ENCODE measurements at places on chromosomes 12 and 14. TPM values are rescaled to one million over a fixed set of nuclear protein-coding genes. Genes with fewer than 3 reads are reported as not detected.

Gene MAP1LC3B2
- 0.97 TPM for total RNA-seq

Gene NCOR2
- total RNA-seq = 36.1 TPM

Gene ACVRL1
- total RNA-seq = not detected

Gene GNB3
- 1.5 TPM for total RNA-seq

Gene SCFD1
- 108 TPM for total RNA-seq

Gene HSPB8
- total RNA-seq = 35.8 TPM

Gene PZP
- total RNA-seq = not detected

Gene COL2A1
- total RNA-seq = 4.8 TPM

GRCh38 chr14:95331708-95332408 is 12.2 kb upstream of the CLMN start:
- no peak for DNase-seq

DNA sequence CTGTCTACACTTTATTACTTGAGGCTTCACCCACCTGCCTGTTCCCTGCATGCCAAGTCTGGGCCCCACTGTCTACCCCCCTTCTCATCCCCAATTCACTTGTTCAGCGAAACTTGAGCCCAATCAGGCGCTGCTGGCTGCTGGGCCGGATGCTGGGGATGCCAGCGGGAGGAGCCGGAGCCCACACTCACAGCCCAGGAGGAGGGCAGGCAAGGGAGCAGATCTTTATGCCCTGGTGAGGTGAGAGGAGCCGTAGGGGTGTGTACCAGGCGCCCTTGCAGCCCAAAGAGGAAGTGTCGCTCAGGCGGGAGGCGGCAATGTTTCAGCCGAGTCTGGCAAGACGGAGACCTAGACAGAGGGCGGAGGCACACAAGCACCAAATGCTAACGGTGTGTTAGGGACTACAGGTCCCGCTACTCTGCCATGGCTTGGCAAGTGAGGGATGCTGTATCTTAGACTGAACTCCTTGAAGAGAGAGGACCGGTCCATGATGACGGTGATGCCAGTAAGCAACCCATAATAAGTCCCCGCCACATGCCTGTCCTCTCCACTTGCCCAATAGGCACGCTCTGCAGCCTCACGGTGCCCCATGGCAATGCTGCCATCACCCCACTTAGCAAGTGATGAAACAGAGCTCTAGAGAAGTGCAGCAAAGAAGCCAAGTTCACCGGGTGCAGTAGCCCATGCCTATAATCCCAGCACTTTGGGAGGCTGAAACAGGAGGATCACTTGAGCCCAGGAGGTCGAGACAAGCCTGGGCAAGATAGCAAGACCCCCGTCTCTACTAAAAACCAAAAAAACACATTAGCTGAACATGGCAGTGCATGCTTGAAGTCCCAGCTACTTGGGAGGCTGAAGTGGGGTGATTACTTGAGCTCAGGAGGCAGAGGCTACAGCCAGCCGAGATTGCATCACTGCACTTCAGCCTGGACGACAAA is 41.6 kb downstream of the LRRC74A start:
- DNase-seq = no peak

DNA sequence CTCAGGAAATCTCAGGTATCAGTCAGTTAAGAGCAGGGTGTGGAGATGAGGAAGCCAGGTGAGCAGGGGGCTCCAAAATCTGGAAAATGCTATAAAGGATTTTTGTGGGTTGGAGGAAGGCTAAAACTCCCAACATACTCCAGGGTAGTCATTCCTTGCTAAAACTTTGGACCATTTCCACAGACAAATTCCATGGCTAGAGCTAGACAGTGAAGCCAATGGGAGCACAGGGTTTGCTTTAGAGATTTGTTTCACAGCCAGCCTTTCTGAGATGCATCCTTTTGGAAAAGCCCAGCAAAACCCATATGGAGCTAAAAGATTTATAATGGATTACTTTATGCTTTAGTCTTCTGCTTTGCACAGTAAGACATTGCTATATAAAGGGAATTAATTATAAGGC is 146.5 kb downstream of the SAMD4A start:
- no peak for DNase-seq

DNA sequence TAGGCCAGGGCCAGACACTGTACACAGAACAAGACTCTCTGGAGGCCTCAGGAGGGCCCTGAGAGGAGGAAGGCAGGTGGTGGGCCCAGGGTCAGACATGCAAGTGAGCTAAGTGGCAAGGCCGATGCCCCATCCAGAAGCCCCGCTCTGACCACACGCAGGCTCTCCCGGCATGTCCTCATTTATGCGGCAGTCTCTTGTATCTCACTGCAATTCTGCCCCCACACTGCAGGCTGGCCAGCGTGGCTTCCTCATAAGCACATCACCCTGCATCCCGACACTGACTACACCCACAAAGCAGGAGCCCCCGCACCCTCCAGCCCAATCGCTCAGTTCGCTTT is 17.5 kb downstream of the SSH1 start:
- no peak for DNase-seq

DNA sequence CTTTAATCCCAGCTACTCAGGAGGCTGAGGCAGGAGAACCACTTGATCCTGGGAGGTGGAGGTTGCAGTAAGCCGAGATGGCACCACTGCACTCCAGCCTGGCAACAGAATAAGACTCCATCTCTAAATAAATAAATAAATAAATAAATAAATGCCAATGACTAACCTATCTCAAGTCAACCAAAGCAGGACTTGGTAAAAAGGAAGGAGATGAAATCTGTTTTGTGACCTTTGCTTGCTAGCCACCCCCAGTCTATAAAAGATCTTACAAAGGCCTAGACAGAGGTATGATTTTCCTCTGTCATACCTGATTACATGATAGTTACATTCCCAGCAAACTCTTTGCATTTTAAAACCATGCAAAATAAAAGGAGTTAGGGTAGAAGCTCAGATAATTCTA is 13.5 kb upstream of the METTL17 start:
- no peak for DNase-seq

DNA sequence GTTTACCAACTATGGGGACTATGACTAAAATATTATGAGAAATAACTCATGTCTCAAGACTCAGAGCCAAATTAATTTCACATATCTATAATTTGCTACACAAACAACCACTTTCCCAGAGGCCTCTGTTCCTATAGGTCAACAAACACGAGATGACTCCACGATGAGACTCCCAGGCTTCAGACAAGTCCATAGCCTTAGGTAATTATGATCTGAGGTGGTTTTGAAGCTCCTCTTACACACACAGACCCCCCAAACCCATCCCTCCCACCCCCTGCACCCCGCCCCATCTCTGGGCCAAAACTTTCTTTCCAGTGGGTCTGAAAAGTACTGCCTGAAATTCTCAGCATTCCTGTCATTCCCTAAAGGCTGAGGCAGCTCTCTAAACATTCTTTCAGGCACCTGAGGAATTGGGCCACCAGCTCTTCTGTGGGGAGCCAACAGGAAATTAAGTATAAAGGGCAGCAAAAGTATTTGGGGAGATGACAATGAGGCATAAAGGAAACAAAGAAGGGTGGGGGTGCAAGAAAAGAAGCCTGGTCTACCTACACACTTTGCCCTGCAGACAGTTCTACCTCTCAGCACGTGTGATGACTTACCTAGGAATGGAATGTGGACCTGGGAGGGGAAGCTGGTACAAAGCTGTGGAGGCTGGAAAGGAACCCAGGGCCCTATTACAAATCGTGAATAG is 143.6 kb downstream of the PAWR start:
- peak; percentile 38 for DNase-seq

GRCh38 chr12:66062290-66062625 is 68.3 kb downstream of the LLPH start:
- DNase-seq = no peak

- DNase-seq = no peak
These were observed 25.2 kb downstream of the ARHGAP5 start for GRCh38 chr14:32102152-32102787.
